ENCODE measurements at places on chromosomes 2 and 18.

GRCh38 chr18:28409811-28410210 is 232.9 kb upstream of the CDH2 start:
- no peak for DNase-seq

DNA sequence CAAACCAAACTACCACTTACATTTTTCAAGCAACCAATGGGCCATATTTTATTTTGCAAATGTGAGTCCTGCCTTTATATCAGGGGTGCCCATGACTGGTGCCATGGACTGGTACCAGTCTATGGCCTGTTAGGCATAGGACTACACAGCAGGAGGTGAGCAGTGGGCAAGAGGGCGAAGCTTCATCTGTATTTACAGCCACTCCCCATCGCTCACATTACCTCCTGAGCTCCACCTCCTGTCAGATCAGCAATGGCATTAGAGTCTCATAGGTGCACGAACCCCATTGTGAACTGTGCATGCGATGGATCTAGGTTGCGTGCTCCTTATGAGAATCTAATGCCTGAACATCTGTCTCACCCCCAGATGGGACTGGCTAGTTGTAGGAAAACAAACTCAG is 53.6 kb downstream of the CCDC68 start:
- no peak for DNase-seq

GRCh38 chr2:101771227-101771902 is 73.9 kb downstream of the MAP4K4 start:
- no peak for DNase-seq

DNA sequence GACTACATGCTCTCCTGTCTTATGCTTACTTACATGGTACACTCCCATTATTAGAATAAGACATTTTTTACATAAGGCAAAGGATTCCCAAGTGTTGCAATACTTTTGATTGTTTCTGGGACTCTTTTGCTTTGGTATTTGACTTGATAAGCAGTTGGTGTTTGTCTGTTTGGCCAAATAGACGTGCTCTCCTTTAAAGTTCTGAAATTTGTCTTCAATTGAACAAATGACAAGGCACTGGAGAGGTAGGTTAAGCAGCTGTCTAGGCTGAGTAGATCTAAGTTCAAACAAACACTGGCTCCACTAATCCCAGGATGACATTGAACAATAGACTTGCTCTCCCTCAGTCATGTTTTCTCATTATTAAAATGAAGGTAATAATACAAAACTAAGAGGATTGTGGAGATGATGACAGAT is 430.5 kb downstream of the STK39 start:
- no peak for DNase-seq

- no peak for DNase-seq
Measured at GRCh38 chr18:8707556-8708300, 2.4 kb downstream of the MTCL1 start.

- DNase-seq: no peak
Measured at GRCh38 chr18:58638441-58638840, 9.6 kb upstream of the ALPK2 start.

- no peak for DNase-seq
Measured at GRCh38 chr2:226772389-226773179, 27.0 kb downstream of the IRS1 start.

- no peak for DNase-seq
Measured at GRCh38 chr2:106307860-106308259, 113.8 kb upstream of the UXS1 start.

- DNase-seq: no peak
Measured at GRCh38 chr2:129462349-129462748, 517.1 kb upstream of the RAB6C start.

DNA sequence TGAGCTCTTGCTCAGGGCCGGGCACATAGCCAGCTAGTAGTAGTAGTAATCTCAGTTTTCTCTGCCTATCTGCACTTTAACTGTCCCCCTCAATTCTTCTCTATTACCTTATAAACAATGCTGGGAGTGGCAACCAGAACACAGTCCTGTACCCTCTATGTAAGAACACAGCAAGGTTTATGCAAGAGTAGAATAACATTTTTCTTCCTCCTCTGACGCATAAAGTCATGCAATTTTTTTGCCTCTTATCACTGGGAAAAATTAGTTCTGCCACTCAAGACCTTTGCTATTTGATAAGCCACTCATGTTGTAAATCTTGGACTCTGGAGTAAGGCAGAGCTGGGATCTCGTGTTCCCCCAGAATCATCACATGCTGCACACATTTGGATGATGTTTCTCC is 200.7 kb upstream of the SOX11 start:
- no peak for DNase-seq

DNA sequence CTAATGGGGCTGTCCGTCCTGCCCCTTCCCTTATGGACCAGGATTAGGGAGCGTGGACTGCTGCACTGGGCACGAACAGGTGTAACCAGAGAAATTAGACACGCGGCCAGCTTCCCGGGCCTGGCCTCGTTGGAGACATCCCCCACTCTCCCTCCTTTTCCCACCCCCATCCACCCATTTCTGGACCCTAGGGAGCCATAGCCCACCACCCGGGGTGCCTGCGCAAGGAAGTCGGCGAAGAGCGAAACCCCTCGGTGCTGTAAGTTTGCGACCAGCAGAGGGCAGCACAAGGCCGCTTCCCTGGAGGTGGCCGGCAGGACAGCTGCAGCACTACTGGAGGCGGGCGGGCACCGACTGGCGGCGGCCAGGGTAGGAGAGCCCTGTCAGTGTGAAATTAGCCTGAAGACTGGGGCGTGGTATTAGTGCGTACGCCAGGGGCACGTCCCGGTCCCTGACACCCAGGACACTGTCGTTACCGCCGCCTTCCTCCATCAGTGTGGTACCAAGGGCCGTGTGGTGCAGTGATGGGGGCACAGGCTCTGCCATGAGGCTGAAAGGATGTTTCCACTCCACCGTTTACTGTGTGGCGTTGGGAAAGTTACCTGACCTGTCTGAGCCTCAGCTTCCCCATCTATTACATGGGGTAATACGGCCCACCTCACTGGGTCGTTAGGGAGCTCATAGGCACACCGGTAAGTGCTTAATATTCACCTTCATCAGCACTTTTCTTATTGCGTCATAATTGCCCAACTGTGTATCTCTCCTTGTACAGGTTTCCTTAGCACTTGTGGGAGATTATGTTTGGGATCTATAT is 36.0 kb upstream of the CD207 start:
- peak; percentile 27 for DNase-seq

- no peak for DNase-seq
Measured at GRCh38 chr2:238731961-238732360, 115.9 kb upstream of the TWIST2 start.

GRCh38 chr2:216915557-216916150 is 55.8 kb upstream of the TNP1 start:
- DNase-seq: no peak

- DNase-seq: no peak
Measured at GRCh38 chr2:95019572-95019971, 5.9 kb upstream of the MAL start.

GRCh38 chr2:1824202-1824905 is 80.0 kb upstream of the PXDN start:
- no peak for DNase-seq

- DNase-seq: peak; percentile 3
Measured at GRCh38 chr2:24721470-24721869, 71.7 kb downstream of the PTRHD1 start.

GRCh38 chr2:74910245-74910644 is 48.2 kb upstream of the POLE4 start:
- no peak for DNase-seq

GRCh38 chr18:75377258-75377657 is 50.2 kb downstream of the SMIM21 start:
- no peak for DNase-seq

DNA sequence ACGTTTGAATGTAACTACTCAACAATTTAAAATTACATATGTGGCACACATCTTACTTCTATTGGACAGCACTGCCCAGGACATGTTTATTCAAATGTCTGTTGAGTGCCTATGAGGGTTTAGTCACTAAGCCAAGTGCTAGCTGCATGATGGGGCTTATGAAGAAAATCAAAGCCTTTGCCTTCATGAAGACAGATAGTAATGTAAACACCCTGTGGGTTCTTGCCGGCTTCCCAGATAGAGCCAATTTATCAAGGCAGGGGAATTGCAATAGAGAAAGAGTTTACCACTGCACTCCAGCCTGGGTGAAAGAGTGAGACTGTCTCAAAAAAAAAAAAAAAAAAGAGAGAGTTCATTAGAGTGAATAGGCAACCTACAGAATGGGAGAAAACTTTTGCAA is 43.7 kb upstream of the NEB start:
- no peak for DNase-seq

DNA sequence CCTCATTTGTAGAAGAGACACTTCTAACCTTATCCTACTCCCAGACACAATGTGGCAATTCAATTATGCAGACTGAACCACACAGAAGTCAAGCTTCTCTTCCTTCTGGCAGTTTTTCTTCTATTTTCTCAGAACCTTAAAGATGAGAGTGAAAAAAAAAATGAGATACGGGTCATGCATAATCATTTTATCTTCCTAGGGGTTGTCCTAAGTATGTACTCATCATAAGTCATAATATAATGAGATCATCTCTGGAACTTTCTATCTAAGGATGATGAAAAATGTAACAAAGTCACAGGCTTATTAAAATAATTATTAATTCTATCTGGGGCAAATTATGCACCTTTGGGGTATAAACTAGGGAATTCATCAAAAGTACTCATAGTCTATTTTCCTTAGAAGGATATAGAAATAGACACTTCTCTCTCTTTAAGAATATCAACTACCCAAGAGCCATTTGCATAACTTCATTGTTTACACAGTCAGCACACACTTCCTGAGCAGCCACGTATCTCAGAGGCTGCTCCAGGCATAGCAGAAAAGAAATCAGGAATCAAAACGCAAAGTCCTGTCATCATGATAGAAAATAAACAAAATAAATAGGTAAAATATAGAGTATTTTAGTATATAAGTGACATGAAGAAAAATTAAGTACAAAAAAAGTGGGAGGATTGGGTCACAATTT is 345.9 kb upstream of the SPHKAP start:
- no peak for DNase-seq

DNA sequence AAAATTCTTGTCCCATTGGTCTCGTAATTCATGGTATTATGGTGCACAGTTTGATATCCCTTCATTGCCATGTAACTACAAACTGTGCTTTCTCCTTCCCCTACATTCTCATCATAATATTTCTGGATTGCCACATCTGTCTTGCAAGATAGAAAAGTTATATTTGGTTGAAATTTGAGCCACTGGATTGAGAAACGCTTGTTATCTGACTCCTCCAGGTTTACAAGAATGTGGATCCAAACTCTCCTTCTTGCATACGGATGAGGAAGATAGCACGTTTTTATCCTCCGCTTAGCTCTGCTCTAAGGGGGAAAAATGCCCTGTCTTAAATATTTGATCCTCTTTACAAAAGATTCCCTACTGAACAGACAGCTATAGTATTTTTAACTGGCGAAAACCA is 438.2 kb downstream of the TSN start:
- DNase-seq: no peak

- DNase-seq: no peak
Measured at GRCh38 chr2:46332686-46333281, 35.6 kb downstream of the EPAS1 start.
